ENCODE measurements at places on chromosomes 4 and X.

- no peak for DNase-seq
These were observed 108.3 kb downstream of the TENM3 start for GRCh38 chr4:182351485-182351884.

- no peak for DNase-seq
These were observed 15.0 kb upstream of the PRKX start for GRCh38 chrX:3728454-3728853.

DNA sequence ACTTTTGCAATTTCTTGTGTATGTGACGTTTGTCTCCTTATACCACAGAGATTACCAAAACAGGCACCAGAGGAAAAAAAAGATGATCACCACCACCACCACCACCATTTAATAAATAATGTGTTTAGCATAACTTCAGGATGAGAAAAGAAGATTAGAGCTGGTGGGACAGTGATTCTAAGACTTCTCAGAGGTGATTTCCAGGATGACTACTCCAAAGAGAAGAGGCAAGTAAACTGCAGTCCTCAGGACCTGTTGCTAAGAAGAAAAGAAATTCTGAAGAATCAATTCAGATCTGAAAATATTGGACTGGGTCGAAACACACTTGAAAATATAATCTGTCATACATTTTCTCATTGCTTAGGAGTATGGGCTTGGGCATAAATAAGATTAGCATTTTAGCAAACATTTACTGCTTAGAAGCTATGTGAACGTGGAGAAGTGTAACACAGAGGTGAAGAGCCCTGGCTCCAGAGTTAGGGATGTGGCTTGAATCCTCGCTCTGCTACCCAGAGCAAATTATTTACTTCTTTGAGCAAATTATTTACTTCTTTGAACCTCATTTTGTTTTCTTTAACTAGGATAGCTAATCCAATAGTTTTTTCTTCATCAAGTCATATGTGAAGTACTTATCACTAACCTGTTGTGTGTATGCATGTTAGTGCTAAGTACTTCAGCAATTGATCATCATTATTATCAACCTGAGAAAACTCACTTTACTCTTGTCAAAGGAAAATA, 10.5 kb upstream of the YTHDC1 start:
- no peak for DNase-seq

DNA sequence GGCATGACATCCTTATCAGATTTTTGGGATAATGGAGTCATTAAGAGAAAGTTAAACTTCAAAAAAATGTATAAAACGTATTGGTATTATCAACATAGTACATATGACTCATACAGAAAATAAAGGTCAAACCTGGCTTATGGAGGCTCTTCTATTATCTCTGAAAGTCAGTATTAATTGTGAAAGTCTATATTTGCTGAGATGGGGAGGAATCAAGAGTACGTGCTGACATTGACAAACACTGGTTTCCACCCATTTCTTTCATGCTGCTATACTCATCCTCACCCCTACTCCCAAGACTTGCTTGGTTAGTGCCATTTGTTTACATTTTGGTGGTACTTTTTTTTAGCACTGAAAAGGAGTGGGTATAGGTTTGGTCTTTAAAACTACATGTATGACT, 30.8 kb upstream of the PLA2G12A start:
- DNase-seq: no peak

GRCh38 chr4:135408109-135408508, 1206.5 kb upstream of the PABPC4L start:
- DNase-seq: no peak

DNA sequence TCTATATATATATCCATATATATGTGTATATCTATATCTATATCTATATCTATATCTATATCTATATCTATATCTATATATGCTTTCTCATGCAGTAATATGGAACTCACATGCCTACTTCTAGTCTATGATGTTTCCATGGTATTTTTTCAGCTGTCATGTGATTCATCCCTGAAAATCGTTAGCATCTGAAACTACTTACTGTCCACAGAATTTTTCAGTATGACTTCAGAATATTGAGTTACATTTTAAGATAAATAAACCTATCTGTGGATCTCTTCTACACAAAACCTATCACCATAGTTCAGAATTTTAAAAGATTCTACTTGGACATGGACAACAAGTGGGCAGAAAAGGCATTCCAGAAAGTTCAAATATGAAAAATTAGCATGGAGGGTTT, 855.1 kb upstream of the INTU start:
- no peak for DNase-seq

GRCh38 chr4:105594099-105595010, 41.9 kb downstream of the ARHGEF38 start:
- DNase-seq: no peak

DNA sequence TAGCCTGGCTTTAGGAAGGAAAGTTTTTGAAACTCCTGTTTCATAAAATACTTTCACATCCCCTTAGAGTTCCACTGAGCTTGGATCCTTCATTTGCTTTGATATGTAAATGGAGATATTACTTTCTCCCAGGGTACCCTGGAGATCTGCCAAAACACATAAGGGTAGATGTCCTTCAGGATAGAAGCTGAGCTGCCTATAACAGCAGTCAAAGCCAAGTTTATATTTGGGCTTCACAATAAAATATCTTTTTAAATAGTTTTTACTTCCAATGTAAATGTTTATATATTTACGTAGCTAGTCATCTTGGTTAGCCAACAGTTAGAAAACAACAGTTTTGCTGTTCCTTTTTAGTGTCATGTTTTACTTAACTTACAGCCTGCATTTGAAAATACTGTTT, 742.3 kb upstream of the POU3F4 start:
- DNase-seq: no peak

- DNase-seq: peak; percentile 18
These were observed 11.6 kb downstream of the PDZD4 start for GRCh38 chrX:153818571-153819383.

GRCh38 chrX:133306316-133306715, 88.2 kb upstream of the TFDP3 start:
- no peak for DNase-seq

- DNase-seq: no peak
These were observed 85.4 kb upstream of the DHX15 start for GRCh38 chr4:24669751-24670150.

- DNase-seq: no peak
These were observed 38.6 kb upstream of the SORCS2 start for GRCh38 chr4:7153711-7154110.

- DNase-seq: no peak
These were observed 90.8 kb downstream of the IRF2 start for GRCh38 chr4:184383497-184384055.

DNA sequence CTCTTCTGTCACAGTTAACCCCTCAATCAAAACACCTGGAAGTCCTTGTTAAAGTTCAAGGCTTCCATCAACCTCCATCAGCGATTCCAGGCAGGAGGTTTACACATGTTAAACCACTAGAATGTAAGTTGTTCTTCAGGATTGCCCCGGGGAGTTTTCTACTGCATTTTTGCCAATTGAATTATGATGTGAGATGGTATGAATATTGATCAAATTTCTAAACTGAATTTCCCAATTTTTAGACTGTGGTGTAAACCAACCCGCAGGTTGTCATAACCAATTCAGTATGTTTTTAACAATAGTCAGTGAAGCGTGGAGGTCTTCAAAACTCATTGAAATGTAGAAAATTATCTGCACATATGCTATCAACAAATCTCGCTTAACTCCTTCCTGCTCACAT, 21.2 kb upstream of the TENM3 start:
- no peak for DNase-seq

GRCh38 chr4:145825255-145825654, 113.4 kb downstream of the ZNF827 start:
- no peak for DNase-seq

DNA sequence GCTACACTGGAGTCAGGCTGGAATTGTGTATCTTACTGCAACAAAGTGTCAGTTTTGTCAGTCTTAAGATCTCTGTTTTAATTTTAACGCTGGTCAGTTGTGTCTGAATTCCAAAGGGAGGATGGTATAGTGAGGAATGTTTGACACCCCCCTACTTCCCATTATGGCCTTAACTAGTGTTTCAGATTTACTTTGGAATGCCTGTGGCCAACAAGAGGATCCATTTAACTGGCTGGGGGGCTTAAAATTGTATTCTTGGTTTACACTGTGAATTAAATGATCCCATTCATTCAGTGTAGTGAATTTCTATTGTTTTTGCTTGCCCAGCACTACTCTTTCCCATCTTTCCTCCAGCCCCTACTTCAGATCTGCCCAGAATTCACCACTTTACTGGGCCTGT, 75.8 kb upstream of the IQCM start:
- DNase-seq: no peak

GRCh38 chr4:53551958-53552357, 39.3 kb downstream of the LNX1 start:
- no peak for DNase-seq

DNA sequence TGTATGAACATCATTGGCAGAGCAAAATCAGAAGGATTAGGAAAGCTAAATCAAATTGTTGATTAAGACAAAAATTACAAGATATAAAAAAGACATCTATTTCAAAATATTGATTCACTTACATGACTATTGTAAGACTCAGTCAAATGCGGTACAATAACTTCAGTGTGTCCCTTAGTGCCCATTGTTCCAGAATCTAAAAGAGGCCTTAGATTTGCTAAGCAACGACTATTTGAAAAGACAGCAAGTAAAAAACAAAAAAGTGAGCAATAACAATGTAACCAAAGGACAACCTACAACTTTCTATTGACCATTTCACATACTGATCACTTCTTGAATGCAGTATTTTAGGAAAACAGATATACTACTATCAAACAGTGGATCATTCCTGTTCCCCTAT, 65.6 kb downstream of the UBA6 start:
- no peak for DNase-seq

DNA sequence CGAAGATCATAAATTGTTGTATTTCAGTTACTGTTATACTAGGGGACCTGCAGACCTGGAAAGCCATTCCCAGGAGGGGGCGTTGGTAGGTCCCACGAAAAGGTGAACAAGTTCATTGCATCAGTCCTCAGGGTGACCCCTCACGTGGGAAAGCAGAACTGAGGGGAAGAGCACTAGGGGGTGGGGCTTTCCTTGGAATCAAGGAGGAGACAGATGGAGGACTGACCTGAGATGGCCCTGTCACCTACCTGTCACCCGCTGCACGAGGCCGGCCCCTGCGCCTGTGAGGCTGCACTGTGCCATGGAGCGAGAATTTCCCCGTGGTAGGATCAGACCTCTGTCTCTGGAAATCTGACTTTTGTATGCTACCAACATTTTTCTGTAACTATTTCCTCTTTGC, 41.8 kb upstream of the CLDN24 start:
- DNase-seq: no peak

GRCh38 chrX:107714206-107714891, 61.2 kb downstream of the TSC22D3 start:
- DNase-seq: no peak

GRCh38 chr4:60885011-60885410, 315.1 kb upstream of the ADGRL3 start:
- DNase-seq: no peak

DNA sequence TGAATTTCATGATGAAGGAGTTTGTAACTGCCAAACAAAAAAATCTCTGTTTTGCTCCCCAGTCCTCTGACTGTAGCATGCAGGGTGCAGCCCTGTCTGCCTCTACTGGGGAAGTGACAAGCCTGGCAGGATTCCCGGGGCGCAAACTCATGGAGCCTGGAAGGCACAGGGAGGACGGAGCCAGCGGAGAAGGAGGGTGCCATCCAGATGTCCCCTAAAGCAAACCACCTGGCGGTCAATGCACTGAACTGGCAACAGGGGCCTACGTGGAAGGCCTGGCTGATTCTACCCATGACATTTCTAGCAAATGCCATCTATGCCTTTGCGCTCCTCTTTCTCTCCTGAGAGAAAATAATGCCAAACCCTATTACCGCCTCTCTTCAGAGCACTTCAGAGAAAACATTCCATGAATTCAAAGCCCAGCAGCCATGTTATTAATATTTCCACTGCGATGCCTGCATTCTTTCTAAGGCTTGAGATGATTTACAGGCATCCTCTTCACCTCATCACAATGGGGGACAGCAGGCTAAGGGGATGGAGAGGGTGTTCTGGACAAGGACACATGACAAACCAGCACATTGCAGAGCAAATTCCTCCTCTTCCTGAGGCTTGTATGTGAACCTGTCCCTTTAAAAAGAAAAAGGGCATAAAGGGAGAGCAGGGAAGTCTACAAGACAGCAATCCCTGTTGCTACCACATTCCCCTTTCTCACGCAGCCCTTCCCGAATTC, 329.3 kb upstream of the NOCT start:
- no peak for DNase-seq

GRCh38 chr4:174595141-174595929, 73.0 kb upstream of the HPGD start:
- DNase-seq: no peak

DNA sequence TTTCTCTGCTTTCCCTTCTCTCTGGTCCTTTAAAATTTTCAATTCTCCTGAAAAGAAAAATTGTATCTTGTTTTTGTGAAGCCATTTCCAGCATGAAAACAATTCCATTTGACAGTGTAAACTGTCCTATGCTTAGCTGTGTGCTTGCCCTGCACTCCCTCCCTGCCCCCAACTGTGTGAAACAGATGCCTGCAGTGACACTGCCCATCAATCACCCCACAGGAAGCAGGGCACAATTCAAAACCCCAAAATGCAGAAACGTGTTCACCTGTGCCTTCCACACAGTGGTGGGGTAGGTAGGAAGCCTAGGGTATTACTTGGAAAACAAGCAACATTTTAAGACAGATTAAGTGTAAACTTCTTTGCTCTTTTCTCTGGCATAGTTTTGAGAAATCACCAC, 6.2 kb upstream of the FHDC1 start:
- DNase-seq: no peak

DNA sequence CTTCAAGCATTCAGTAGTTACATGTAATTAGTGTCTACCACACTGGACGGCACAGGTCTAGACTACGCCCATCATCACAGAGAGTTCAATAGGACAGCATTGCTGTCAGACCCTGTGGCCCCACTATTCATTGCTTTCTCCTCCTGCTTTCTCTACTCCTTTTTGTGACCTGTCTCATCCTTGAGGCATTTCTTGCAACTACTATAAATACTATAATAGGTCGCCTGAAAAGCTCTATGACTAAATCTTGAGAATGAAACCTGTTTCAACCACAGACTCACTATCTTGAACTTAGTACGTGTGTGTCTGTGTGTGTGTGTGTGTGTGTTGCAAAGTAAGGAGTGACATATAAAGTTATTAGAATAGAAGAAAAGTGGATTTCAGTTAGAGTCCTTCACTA, 252.9 kb upstream of the KLF3 start:
- DNase-seq: no peak

DNA sequence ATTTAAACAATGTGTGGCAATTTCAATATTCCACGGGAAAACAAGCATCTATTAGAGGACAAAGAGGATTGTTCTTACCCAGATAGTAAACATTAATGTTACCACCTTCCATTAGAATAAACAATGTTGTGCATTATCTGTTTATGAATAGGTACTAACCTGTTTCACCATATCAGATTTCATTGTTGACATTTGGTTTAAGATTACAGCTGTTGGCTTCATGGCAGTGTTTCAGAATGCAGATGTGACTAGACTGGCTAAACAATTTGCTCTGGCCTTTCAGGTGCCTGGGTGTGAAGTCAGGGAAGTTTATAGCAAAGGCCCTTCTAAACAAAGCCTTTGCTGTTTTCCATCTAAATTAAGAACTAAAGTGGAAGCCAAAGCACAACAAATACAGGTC, 464.7 kb upstream of the FAM47C start:
- DNase-seq: no peak

- DNase-seq: no peak
These were observed 17.5 kb downstream of the ZNF330 start for GRCh38 chr4:141238186-141238585.

GRCh38 chr4:93409035-93409434, 419.5 kb upstream of the ATOH1 start:
- no peak for DNase-seq
